ENCODE measurements at places on chromosomes 5 and 9. TPM values are rescaled to one million over a fixed set of nuclear protein-coding genes. Genes with fewer than 3 reads are reported as not detected.
A peak's percentile ranks its signal among the peaks of the same experiment; 100 is the strongest.

Gene TNFSF8
- 73.6 TPM for total RNA-seq

Gene ACTBL2
- total RNA-seq, result not detected

Gene MARVELD2
- total RNA-seq, result 0.16 TPM

Gene CDKN2B
- total RNA-seq, result 0.62 TPM

Gene MSMP
- 0.41 TPM for total RNA-seq

Gene KCNIP1
- total RNA-seq, result not detected

Gene SCGB3A2
- not detected for total RNA-seq

Gene EGFLAM
- total RNA-seq, result not detected

Gene ISL1
- total RNA-seq, result not detected

GRCh38 chr9:124041817-124042116 lies 30.2 kb downstream of the LHX2 start:
- H3K4me1 ChIP-seq, result peaks cover 8% of the 10 kb centered on the region
- no peaks in the 10 kb centered on the region for H3K36me3 ChIP-seq
- no peak overlapping the region for H3K27ac ChIP-seq
- H3K4me3 ChIP-seq, result no peak overlapping the region

- H3K36me3 ChIP-seq, result no peaks in the 10 kb centered on the region
- no peak overlapping the region for H3K4me3 ChIP-seq
- DNase-seq, result no peak
- no peak overlapping the region for H3K27ac ChIP-seq
- H3K27me3 ChIP-seq, result peaks cover 2% of the 10 kb centered on the region
- H3K4me1 ChIP-seq, result peaks cover 9% of the 10 kb centered on the region
Measured at GRCh38 chr9:104836235-104836634, 72.3 kb downstream of the NIPSNAP3B start.

DNA sequence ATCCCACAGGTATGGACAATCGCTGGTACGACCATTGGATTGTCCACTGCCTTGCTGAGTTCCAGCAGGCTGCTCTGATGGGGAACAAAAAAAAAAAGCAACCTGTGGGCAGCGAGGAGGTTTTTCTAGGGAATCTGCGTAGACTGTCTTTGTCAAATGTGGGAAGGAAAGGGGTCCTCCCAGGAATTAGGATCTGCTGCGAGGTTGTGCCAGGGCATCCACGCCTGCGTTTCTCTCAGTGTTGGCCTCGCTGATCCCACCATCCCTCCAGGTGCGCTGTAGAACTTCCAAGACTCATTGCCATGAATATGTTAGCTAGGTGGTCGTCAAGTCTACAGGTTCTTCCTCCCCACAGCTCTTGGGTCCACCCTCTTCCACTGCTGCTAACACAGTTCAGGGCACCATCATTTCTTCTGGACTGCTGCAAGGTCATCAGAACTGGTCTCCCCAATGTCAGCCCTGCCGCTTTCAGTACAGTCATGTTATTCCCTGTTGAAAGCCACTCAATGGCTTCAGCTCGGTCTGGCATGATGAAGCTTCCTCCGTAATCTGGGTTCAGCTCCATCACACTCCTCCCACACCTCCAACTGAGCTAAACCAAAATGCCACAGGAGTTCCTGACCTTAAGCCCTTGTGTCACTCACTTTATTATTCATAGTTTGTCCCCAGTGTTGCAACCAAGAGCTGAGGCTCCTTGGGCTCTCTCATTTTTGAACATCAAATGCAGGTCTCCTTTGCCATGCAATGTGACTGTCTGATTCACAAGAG lies 79.5 kb upstream of the DMRT1 start:
- H3K4me3 ChIP-seq, result no peak overlapping the region
- DNase-seq, result no peak
- no peak overlapping the region for H3K27ac ChIP-seq
- H3K27me3 ChIP-seq, result peaks cover 13% of the 10 kb centered on the region

- no peak for DNase-seq
- peaks cover 37% of the 10 kb centered on the region for H3K36me3 ChIP-seq
- H3K4me3 ChIP-seq, result no peak overlapping the region
- H3K27ac ChIP-seq, result no peak overlapping the region
- H3K27me3 ChIP-seq, result no peaks in the 10 kb centered on the region
- peaks cover 64% of the 10 kb centered on the region for H3K4me1 ChIP-seq
Measured at GRCh38 chr5:143014017-143014651, 244.0 kb downstream of the ARHGAP26 start.

DNA sequence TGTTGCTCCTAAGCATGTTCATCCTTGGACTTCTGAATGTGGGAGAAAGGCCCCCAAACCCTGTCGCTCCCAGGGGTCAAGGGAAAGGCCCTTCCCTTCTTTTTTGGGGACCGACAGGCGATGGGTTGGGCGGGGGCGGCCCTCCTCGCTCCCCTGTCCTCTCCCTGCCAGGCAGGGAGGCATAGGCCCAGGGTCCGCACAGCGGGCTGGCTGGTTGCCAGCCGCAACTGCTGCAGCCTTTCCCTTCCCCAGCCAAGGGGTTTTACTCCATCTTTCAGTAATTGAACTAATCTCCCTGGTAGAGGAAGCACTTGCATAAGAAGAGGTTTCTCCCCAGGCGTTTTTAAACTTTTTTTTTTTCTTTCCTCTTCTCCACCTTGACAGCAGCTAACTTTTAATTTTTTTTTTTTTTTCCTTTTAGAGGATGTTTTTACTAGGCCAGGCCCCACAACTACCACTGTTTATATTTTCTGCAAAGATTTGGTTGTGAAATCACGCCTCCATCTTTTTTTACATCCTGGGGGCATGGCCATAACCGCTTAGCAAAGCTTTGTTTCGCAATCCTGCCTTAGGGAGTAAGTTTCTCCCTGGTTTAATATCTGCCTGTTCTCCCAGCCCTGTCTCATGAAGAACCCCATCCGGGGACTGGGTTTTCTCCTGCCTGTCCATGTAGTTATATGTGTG lies 216.9 kb upstream of the ZNF608 start:
- H3K36me3 ChIP-seq, result no peaks in the 10 kb centered on the region
- no peaks in the 10 kb centered on the region for H3K27me3 ChIP-seq
- H3K27ac ChIP-seq, result no peak overlapping the region
- H3K4me1 ChIP-seq, result no peaks in the 10 kb centered on the region

GRCh38 chr5:65924366-65925043 lies 1.9 kb upstream of the ERBIN start:
- no peaks in the 10 kb centered on the region for H3K36me3 ChIP-seq
- DNase-seq, result no peak
- H3K4me3 ChIP-seq, result peak overlapping the region; percentile 78

DNA sequence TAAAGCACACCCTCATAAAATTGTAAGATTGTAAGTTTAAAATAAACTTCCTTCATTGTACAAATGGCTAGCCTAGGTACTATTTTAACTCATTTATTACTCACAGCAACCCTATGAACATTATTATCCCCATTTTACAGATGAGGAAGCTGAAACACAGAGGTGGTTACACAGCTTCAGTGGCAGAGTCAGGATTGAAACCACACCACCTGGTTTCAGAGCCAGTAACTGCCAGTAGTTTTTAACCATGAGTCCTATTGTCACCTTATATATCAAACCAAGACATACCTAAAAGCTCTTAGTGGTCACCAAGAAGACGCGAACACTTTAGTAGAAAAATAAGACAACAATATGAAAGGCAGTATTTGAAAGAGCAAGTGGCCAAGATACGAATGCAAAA lies 16.1 kb downstream of the SH3GL2 start:
- H3K4me3 ChIP-seq, result no peak overlapping the region
- H3K4me1 ChIP-seq, result no peaks in the 10 kb centered on the region
- H3K27ac ChIP-seq, result no peak overlapping the region
- no peak for DNase-seq
- H3K36me3 ChIP-seq, result no peaks in the 10 kb centered on the region

DNA sequence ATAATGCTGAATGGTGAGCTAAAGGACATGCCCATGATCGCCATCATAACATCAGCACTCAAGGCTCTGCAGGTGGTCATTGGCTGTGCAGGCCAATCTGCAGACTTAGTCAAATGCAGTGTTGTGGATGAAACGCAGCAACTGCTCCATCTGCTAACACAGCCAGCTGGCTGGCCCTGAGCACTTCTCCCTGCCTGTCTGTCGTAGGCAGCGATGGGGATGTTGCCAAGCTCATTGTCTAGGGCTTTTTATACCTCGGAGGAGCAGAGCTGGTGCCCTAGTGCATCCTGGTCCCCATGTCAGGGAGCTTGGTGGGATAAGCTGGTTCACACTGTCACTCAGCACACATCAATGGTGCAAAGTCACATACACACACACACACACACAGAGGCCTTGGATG lies 189.4 kb downstream of the TENT4A start:
- no peak for DNase-seq
- H3K36me3 ChIP-seq, result no peaks in the 10 kb centered on the region
- H3K4me1 ChIP-seq, result peaks cover 3% of the 10 kb centered on the region
- no peaks in the 10 kb centered on the region for H3K27me3 ChIP-seq
- H3K27ac ChIP-seq, result no peak overlapping the region
- H3K4me3 ChIP-seq, result no peak overlapping the region

- DNase-seq, result no peak
Measured at GRCh38 chr5:149262315-149262714, 9.3 kb upstream of the AFAP1L1 start.

- no peaks in the 10 kb centered on the region for H3K27me3 ChIP-seq
- H3K4me1 ChIP-seq, result no peaks in the 10 kb centered on the region
- H3K4me3 ChIP-seq, result no peak overlapping the region
- no peak overlapping the region for H3K27ac ChIP-seq
- H3K36me3 ChIP-seq, result no peaks in the 10 kb centered on the region
- no peak for DNase-seq
Measured at GRCh38 chr5:33565324-33565723, 124.6 kb downstream of the TARS1 start.

GRCh38 chr9:7613931-7614330 lies 185.6 kb downstream of the DMAC1 start:
- H3K27me3 ChIP-seq, result peaks cover 9% of the 10 kb centered on the region
- no peak for DNase-seq
- no peak overlapping the region for H3K27ac ChIP-seq
- peaks cover 16% of the 10 kb centered on the region for H3K4me1 ChIP-seq

- peak; percentile 45 for DNase-seq
- H3K4me3 ChIP-seq, result no peak overlapping the region
- H3K27me3 ChIP-seq, result no peaks in the 10 kb centered on the region
- peaks cover 2% of the 10 kb centered on the region for H3K4me1 ChIP-seq
- H3K36me3 ChIP-seq, result no peaks in the 10 kb centered on the region
Measured at GRCh38 chr5:177071666-177072385, 14.9 kb upstream of the FGFR4 start.

GRCh38 chr9:133845440-133845839 lies 107.3 kb upstream of the SARDH start:
- H3K27me3 ChIP-seq, result no peaks in the 10 kb centered on the region
- no peak overlapping the region for H3K4me3 ChIP-seq
- H3K36me3 ChIP-seq, result no peaks in the 10 kb centered on the region
- DNase-seq, result no peak
- H3K27ac ChIP-seq, result no peak overlapping the region
- H3K4me1 ChIP-seq, result no peaks in the 10 kb centered on the region

GRCh38 chr5:61653807-61654580 lies 321.9 kb downstream of the ZSWIM6 start:
- no peak overlapping the region for H3K4me3 ChIP-seq
- peaks cover 2% of the 10 kb centered on the region for H3K4me1 ChIP-seq
- no peaks in the 10 kb centered on the region for H3K36me3 ChIP-seq
- no peak for DNase-seq
- H3K27ac ChIP-seq, result no peak overlapping the region

DNA sequence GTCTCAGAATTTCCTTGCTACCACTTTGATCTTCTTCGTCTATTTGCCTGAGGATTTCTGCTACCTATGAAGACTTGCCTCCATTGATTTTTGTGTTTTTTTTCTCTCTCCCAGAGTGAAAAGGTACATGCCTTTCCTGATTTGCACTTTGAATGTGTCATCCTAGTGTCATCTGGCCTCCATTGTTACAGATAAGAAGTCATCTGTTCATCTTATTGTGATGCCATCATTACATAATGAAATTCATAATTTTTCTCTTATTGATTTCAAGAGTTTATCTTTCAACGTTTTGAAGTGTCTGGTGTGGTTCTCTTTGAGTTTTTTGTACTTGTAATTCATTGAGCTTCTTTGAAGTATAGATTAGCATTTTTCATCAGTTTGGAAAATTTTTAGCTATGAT lies 144.8 kb downstream of the SH3GL2 start:
- no peaks in the 10 kb centered on the region for H3K27me3 ChIP-seq
- no peak for DNase-seq
- H3K4me3 ChIP-seq, result no peak overlapping the region

- DNase-seq, result no peak
- no peaks in the 10 kb centered on the region for H3K4me1 ChIP-seq
Measured at GRCh38 chr9:72156586-72156985, 7.3 kb downstream of the GDA start.

- no peaks in the 10 kb centered on the region for H3K36me3 ChIP-seq
- H3K4me3 ChIP-seq, result no peak overlapping the region
- DNase-seq, result no peak
- peaks cover 10% of the 10 kb centered on the region for H3K27me3 ChIP-seq
- no peak overlapping the region for H3K27ac ChIP-seq
- no peaks in the 10 kb centered on the region for H3K4me1 ChIP-seq
Measured at GRCh38 chr5:160303690-160304089, 8.7 kb downstream of the CCNJL start.

GRCh38 chr9:27349698-27350080 lies 52.7 kb upstream of the EQTN start:
- H3K27ac ChIP-seq, result no peak overlapping the region
- no peaks in the 10 kb centered on the region for H3K27me3 ChIP-seq
- no peak for DNase-seq
- H3K36me3 ChIP-seq, result no peaks in the 10 kb centered on the region
- H3K4me3 ChIP-seq, result no peak overlapping the region

DNA sequence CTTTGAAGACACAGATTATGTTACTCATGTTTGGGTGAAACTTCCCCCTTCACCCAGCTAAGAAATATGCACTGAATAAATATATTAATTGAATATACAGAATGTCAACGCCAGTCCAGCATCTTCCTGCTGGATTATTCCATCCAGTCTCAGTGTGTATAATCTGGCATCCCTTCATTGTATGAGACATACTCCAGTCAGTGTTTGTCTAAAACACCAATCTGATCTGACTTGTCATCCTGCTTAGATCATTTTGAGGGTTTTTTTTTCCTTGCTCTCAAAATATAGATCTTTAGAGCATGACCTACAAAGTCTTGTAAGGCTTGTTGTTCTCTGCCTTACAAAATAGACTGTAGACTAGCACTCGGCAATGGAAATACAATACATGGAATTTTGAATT lies 195.1 kb downstream of the SMARCA2 start:
- no peak overlapping the region for H3K4me3 ChIP-seq
- H3K36me3 ChIP-seq, result no peaks in the 10 kb centered on the region
- H3K27ac ChIP-seq, result no peak overlapping the region
- peaks cover 2% of the 10 kb centered on the region for H3K4me1 ChIP-seq
- H3K27me3 ChIP-seq, result peaks cover 5% of the 10 kb centered on the region
- DNase-seq, result no peak

- no peaks in the 10 kb centered on the region for H3K4me1 ChIP-seq
- H3K27ac ChIP-seq, result no peak overlapping the region
- H3K27me3 ChIP-seq, result no peaks in the 10 kb centered on the region
- no peaks in the 10 kb centered on the region for H3K36me3 ChIP-seq
- no peak for DNase-seq
Measured at GRCh38 chr5:124061663-124062062, 549.7 kb downstream of the CSNK1G3 start.

GRCh38 chr9:1918622-1919021 lies 96.5 kb upstream of the SMARCA2 start:
- H3K27me3 ChIP-seq, result peaks cover 10% of the 10 kb centered on the region
- no peaks in the 10 kb centered on the region for H3K4me1 ChIP-seq
- no peak for DNase-seq
- no peak overlapping the region for H3K27ac ChIP-seq
- no peaks in the 10 kb centered on the region for H3K36me3 ChIP-seq

Data from activated T-helper 2 cell treated with anti-CD3 and anti-CD28 coated beads, Interferon-gamma antibody, Interleukin-2, Interleukin-4, amounts not matched to agents 10 μg/mL and 5 μg/mL and 100 μg/mL, durations not matched to agents 14 hours and 24 hours and 36 hours (primary cell).